ENCODE measurements at places on chromosomes 3 and 15.
A peak's percentile ranks its signal among the peaks of the same experiment; 100 is the strongest.

DNA sequence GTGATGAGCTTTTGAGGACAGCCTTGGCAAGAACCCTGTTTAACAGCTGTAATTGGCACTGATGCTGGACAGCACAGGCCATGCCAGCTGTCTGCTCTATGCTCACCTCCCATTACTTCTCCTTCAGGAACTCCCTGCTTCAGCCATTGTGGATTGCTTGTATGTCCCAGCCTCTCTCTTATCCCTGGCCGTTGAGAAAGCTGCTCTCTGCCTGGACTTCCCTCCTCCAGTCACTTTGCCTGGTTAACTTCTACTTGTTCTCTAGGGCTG lies 444.5 kb downstream of the EPHB1 start:
- no peak for DNase-seq

- peak; percentile 89 for DNase-seq
Measured at GRCh38 chr3:21750831-21751391, at the start of gene ZNF385D. Gene ZNF385D, minus strand, starts transcription at chr3:21751210. Its CDS starts 294 bp downstream, at chr3:21750916.

DNA sequence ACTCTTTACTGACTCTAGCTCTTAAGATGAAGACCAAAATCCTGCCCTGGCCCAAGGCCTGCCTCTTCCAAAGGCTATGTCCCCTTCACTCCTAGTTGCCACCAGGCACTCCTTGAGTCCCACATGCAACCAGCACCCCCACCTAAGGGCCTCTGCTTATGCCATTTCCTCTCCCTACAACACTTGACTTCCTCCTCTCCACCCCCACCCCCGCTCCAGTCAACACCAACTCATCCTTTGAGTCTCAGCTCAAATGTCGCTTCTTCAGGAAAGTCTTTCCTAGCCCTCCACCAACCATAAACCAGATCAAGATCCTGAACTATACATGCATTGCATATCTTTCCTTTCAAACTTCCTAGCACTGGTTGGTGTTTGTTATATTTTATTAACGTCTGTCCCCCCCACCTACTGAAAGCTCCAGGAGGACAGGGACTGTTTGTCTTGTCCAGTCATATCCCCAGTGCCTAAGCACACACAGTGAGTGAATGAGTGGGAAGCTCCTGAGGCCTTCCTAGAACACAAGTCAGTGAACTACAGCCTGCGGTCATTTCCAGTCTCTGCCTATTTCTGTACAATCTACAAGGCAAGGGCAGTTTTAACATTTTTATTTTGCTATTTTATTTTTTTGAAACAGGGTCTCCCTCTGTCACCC lies 7.3 kb downstream of the TBC1D2B start:
- no peak for DNase-seq

DNA sequence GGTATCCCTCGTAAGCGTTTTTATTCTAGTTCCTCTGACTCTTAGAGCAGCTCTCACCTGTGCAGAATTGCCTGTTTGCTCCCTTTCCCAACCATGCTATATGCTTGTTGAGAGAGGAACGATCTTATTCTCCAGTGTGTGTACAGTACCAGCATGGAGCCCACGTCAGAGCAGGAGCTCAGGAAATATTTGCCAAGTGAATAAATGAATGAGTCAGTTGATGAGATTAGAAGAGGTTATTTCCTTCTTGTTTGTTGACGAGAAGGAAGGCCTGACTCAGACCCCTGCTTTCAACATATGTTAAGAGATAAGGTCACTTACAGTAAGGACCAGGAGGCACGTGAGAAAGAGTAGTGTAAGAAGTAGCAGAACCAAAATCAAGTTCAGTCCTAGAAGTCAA lies 106.3 kb upstream of the ABHD17C start:
- DNase-seq: no peak

DNA sequence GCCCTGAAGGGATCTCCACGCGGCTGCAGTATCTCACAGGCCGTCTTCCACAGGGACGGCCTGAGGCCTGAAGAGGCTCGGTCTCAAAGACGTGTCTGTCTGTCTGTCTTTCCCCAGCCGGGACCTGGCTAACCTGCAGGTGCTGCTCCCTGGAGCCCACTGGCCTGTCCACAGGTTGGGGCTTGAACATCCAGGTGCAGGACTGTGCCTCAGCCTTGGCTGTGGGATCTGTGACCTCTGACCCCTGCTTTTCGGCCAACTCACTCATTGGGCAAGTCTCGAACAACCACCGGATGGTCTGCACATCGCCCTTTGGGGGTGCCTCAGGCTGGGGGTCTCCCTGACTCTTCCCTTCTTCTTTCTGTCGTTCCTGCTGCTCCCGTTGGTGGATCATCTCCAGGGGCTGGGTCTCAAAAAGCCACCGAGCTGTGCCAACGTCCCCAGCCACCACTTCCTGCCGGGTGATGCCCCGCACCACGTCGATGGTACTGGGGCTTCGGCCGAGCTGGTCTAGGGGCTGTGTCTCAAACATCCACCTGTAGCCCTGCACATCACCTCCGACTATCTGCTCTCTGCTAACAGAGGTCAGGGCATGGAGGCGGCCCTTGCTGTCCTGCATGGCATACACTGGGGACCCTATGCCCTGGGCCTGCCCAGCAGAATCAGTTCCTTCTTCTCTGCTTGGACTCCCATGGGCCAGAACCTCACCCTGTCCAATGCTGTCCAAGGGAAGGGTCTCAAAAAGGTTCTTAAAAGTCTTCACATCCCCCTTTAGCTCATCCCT lies 4.8 kb downstream of the XIRP1 start:
- no peak for DNase-seq

GRCh38 chr3:172885704-172886103 lies 135.2 kb downstream of the ECT2 start:
- DNase-seq: no peak

DNA sequence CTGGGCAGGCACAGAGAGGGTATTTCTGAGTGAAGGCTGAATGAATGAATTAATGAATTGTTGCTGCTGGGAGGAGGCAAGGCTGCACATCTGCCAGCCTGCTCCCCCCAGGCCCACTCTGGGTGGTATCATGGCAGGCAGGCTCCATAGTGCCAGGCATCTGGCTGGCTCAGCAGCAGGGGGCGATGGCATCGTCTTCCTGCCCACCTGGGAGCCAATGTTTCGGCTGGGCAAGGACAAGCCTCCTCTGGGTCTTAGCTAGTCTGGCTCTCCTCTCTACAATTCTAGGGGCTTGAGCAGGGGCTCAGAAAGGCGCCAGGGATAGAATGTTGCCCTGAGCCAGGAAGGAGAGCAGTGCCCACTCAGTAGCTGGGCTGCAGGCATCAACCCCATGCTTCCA lies 1.7 kb upstream of the TLR9 start:
- peak; percentile 13 for DNase-seq

GRCh38 chr3:193883551-193883950 lies 252.4 kb upstream of the HES1 start:
- no peak for DNase-seq

- DNase-seq: no peak
Measured at GRCh38 chr15:34119291-34119690, 17.4 kb downstream of the PGBD4 start.

DNA sequence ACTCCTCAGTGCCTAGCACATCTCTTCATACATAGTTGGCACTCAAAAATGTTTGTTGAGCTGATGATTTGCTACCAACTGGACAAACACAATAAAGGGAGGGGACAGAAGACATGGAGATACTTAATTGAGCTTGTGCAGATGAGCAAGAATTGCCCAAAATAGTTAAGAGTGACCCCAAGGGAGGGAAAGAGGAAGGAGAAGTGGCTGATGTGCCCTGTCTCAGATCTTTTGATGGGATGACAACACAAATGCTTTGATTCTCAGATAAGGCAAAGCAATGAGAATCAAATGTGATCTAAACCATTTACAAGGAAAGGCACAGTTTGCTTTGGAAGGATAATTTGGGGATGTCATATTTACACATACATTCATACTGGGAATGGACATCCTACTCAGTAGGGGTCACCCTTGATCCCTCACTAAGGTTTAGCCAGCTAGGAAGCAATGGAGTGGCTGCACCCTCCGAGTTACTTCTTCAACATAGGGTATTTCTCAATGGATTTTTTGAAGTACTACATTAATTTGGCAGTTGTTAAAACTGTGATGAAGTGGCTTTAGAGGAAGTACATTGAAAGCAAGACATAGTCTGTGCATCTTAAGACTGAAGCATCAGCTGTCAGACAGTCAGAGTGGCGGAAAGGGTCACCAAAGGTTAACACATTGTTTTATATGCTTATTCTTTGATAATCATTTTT lies 21.9 kb upstream of the SSR3 start:
- DNase-seq: no peak

DNA sequence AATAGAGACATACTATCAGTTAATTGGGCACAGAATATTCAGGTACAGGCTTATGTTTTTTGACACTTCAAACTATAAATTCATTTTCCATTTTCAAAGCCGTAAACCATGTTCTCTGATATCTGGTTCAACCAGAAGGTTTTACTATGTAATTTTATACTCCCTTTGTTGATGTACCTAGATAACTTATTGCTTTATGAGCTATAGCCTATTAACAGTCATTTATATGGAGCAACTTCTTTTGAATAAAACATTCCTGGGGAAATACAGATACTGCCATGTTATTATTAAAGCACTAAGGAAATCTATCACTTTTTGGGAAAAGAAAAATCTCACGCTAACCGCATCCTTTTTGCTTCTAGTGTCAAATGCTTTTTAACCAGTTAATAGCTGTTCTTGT lies 505.6 kb downstream of the PYDC2 start:
- DNase-seq: no peak

GRCh38 chr3:134453631-134454030 lies 32.2 kb downstream of the ANAPC13 start:
- no peak for DNase-seq

GRCh38 chr3:147360051-147360439 lies 46.3 kb downstream of the ZIC4 start:
- DNase-seq: no peak

DNA sequence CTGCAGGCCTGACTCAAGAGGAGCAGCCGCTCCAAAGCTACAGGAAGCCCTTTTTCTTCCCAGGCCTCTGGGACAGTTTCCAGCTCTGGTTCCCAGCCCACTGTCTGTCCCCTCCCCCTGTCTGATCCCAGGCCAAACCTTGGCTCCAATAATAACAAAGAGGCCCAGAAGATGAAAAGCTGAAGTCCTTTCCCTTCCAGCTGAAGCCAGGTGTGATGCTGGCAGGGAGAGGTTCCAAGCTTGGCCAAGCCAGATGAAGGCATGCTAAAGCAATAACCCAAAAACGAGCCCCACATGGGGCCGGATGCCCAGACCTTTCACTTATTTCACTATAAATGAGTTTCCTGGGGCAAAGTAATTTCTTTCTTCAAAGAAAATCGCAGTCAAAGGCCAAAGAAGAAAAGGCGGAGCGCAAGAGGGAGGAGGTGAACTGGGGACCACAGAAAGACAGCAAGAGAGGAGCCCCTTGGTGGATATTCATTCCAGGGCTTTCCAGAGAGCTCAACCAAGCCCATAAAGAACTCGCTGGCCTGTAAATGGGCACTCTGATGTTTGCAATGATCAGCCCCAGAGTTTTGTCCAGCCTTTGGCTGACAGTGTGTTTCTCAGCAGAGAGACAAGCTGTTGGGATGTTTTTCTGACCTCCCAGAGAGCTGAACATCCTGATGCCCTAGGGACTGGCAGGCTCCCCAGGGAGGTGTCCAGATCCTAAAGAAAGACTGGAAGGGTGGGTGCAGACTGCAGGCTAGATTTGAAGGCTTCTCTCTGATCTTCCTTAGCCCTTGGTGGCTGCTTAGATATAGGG lies 157.6 kb downstream of the UACA start:
- peak; percentile 95 for DNase-seq

GRCh38 chr15:29208352-29208751 lies 61.3 kb downstream of the NSMCE3 start:
- peak; percentile 44 for DNase-seq

DNA sequence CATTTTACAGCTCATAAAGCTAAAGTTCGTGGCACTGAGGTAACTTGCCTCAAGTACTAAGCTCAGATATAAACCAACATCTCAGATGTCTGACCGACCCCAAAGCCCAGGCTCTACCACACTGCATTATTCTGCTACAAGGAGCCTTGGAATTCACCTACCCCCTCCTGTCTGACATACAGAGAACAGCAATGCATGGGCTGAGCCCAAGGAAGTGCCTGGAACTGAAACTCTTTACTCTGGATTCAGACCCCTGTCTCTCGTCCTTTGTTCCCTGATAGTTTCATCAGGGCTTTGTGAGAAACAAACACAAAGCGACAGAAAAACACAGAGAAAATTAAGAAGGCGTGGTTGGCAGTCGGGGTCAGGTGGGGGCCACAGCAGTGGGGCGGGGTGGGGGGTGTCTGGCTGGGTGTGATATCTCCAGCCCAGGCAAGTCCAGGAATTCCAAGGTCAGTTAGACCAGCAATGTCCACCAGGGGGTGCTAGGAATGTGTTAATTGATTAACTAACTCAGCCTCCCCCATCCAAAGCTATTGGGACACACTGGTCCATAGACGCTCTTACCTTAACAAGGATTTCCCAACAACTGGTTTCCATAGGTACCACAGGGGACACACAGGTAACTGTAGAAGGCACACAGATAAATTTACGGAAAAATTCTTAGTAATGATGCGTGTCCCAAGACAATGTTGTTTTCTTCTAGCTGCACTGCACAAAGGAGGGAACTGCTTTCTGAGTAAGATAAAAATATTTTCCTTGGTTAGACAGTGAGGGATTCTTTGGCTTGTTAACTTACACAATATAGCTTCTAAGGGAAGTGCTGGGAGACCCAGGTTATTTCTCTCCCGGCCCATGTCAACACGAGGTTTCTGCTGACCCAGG lies 18.8 kb upstream of the SSUH2 start:
- DNase-seq: peak; percentile 49

GRCh38 chr3:187946163-187946691 lies 201.0 kb upstream of the BCL6 start:
- no peak for DNase-seq

DNA sequence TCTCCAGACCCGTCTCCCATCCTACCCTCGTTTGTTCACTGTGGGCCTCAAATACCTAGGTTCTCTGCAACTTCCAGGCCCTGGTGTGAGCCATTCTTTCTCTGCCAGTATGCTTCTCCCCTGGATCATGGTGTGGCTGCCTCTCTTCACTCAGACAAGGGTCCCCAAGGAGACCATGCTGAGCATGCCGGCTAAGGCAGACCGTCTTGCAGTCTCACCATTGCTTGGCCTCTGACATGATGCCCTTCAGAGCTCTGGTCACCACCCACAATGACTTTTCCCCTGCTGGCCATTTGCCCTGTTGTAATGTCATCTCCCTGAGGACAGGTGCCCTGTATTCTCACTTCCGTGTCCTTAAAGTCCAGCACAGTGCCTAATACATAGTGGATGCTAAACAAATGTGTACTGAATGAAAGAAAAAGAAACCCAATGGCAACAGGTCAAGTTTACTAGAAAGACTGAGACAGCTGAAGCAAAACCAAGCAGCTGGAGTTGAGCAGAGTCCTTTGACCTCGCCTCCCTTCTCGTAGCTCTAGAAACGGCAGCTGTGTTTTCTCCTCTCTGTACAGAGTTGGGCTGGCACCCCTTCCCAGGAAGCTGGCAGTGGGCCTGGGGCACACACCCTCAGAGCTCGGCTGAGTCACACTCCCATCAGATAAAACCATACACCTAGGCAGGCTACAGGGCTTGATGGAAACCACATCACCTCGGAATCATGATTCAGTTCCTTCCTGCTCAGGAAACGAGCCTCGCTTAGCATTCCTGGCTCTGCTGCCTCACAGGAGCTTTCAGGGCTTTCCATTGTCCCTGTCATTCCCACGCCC lies 8.6 kb downstream of the TLR9 start:
- peak; percentile 83 for DNase-seq

- no peak for DNase-seq
Measured at GRCh38 chr3:52429779-52430415, 15.0 kb downstream of the SEMA3G start.

Data from femur (tissue), 1 donor.